CD4-positive, alpha-beta T cell treated with Interleukin-21 for 1 hour (primary cell): ENCODE measurements at places on chromosomes 11 and 22.

- DNase-seq, result no peak
Measured at GRCh38 chr11:2306877-2307500, 5.2 kb downstream of the TSPAN32 start.

- no peak for DNase-seq
Measured at GRCh38 chr22:32649515-32650200, 151.8 kb upstream of the TIMP3 start.

DNA sequence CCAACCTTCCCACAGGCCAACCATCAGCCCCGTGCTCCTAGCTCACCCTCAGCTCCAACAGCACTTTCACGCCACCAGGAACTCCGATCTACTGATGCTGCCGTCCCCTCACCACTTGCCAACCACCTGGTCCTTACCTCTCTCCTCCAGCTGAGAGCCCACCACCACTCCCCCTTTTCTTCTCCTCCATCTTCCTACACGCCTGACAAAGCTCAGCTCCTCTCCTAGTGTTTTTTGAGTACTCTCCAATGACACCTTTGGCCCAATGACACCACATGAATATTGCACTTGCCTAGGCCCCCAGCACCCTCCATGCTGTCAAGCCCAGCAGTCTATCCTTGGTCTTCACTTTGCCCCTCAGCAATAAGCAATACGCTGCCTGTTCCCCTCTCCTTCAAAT is 30.7 kb downstream of the HIRA start:
- no peak for DNase-seq

GRCh38 chr11:74212533-74212932 is 41.4 kb downstream of the PPME1 start:
- DNase-seq, result no peak

- no peak for DNase-seq
Measured at GRCh38 chr11:132839236-132839945, 692.9 kb downstream of the OPCML start.
